Left ventricle myocardium inferior (tissue), 1 donor: ENCODE measurements at places on chromosomes 3 and 15.

- DNase-seq = no peak
- H3K27ac ChIP-seq = no peak overlapping the region
- no peaks in the 10 kb centered on the region for H3K36me3 ChIP-seq
- H3K27me3 ChIP-seq = no peaks in the 10 kb centered on the region
- H3K4me3 ChIP-seq = no peak overlapping the region
Measured at GRCh38 chr3:45776611-45777010, 19.7 kb downstream of the SLC6A20 start.

DNA sequence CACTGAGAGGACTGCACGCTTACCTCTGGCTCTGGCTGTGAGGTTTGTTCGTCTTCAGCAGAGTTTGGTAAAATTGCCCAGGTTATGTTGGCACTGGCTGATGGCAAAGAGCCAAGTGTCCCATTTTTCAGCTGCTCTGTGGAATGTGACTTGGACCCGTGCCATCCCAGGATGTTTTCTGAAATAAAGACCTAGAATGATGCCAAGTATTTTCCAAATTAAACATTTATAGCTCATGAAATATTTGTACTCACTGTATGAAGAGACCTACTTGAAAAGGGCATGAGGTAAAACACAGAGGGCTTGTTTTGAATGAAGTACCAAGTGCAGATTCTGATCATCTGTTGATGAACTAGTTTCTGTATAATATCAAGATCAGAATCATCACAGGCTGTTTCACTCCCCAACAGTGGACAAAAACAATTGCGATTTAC lies 200.5 kb downstream of the STT3B start:
- no peaks in the 10 kb centered on the region for H3K36me3 ChIP-seq
- no peak overlapping the region for H3K4me3 ChIP-seq
- H3K27me3 ChIP-seq = no peaks in the 10 kb centered on the region

DNA sequence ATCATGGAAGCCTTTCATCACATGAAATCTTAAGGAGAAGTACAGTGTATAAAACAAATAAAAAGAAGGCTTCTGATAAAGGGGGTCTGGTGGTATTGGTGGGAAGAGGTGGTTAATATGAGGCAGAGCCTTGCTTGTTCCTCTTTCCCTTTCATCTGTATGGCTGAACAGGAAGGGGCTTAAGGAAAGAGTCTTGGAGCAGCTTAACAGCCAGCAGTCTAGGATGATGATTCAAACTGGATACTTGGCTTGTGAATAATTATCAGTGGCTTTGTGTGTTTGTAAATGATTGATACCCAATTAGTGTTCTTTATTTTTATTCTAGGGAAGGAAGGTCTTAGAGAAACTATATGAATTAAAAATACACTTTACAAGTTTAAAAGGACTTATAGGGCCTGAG lies 29.1 kb upstream of the TCAIM start:
- no peak overlapping the region for H3K4me3 ChIP-seq
- DNase-seq = no peak
- H3K27me3 ChIP-seq = no peaks in the 10 kb centered on the region
- H3K4me1 ChIP-seq = no peaks in the 10 kb centered on the region
- H3K36me3 ChIP-seq = no peaks in the 10 kb centered on the region
- H3K27ac ChIP-seq = no peak overlapping the region

DNA sequence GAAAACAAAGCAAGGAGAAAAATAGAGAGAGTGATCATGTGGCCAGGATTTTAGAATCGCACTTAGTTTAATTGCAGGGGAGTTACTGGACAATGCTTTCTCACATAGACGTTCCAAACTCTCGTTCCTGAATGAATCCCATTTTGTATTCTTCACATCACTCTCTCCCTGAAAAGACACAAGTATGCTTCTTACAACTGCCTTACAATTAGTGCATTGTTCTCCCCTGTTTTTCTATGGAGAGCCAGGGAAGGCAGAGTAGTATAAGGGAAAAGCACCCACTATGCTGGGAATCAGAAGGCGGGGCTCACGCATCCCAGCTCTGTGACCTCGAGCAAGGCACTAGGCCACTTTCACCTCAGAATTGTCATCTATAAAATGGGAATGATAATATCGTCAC lies 14.4 kb downstream of the TMOD2 start:
- no peak overlapping the region for H3K4me3 ChIP-seq
- H3K36me3 ChIP-seq = peaks cover 15% of the 10 kb centered on the region
- H3K27me3 ChIP-seq = no peaks in the 10 kb centered on the region
- no peak overlapping the region for H3K27ac ChIP-seq
- H3K4me1 ChIP-seq = peaks cover 13% of the 10 kb centered on the region
- DNase-seq = no peak

- no peak overlapping the region for H3K27ac ChIP-seq
- peaks cover 4% of the 10 kb centered on the region for H3K27me3 ChIP-seq
- no peak for DNase-seq
- peaks cover 50% of the 10 kb centered on the region for H3K4me1 ChIP-seq
- no peak overlapping the region for H3K4me3 ChIP-seq
Measured at GRCh38 chr3:174444391-174444790, 414.7 kb upstream of the NAALADL2 start.

- H3K4me1 ChIP-seq = no peaks in the 10 kb centered on the region
- no peak overlapping the region for H3K27ac ChIP-seq
- DNase-seq = no peak
- no peaks in the 10 kb centered on the region for H3K36me3 ChIP-seq
- no peak overlapping the region for H3K4me3 ChIP-seq
- no peaks in the 10 kb centered on the region for H3K27me3 ChIP-seq
Measured at GRCh38 chr3:5002174-5002870, 23.1 kb downstream of the BHLHE40 start.

DNA sequence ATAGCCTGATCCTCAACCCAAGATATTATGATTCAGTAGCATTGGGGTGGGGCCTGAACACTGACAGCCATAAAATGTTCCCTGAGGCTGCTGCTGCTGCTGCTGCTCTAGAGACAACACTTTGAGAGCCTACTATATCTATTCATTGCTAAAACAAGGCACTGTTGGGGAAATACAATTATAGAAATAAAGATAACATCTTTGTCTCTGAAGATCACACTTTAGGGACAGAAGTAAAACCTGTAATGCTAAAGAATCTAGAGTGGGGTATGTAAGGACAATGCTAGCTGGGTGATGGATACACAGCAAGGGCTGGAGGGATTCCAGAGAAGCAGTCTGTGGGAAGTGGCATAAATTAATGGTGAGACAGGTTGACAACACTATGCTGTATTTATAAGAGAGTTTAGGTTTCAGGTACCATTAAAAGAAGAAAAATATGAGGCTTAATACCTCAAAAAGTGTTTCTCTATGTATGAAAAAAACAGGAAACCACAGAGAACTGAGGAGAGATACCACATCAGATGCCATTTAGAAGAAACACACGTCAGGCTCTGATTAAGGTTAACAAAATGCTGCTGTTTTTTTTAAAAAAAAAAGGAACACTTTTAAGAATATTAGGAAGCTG lies 115.9 kb downstream of the CBLB start:
- peaks cover 74% of the 10 kb centered on the region for H3K4me1 ChIP-seq
- no peak overlapping the region for H3K27ac ChIP-seq
- no peak overlapping the region for H3K4me3 ChIP-seq
- peaks cover 16% of the 10 kb centered on the region for H3K36me3 ChIP-seq
- H3K27me3 ChIP-seq = no peaks in the 10 kb centered on the region
- no peak for DNase-seq

GRCh38 chr15:60399931-60400330 lies 2.1 kb upstream of the ANXA2 start:
- no peaks in the 10 kb centered on the region for H3K27me3 ChIP-seq
- peaks cover 41% of the 10 kb centered on the region for H3K4me1 ChIP-seq
- H3K36me3 ChIP-seq = peaks cover 14% of the 10 kb centered on the region
- peak overlapping the region; percentile 99 for H3K27ac ChIP-seq
- H3K4me3 ChIP-seq = no peak overlapping the region

- H3K27ac ChIP-seq = no peak overlapping the region
- H3K4me1 ChIP-seq = peaks cover 25% of the 10 kb centered on the region
- no peak for DNase-seq
- no peak overlapping the region for H3K4me3 ChIP-seq
- no peaks in the 10 kb centered on the region for H3K36me3 ChIP-seq
Measured at GRCh38 chr15:65307978-65308377, 3.5 kb downstream of the RNU5B-1 start.

- no peak overlapping the region for H3K4me3 ChIP-seq
- no peak for DNase-seq
- H3K27me3 ChIP-seq = no peaks in the 10 kb centered on the region
- H3K4me1 ChIP-seq = no peaks in the 10 kb centered on the region
Measured at GRCh38 chr3:161644891-161645635, 148.5 kb downstream of the OTOL1 start.

- DNase-seq = no peak
- H3K27ac ChIP-seq = peak overlapping the region; percentile 39
- peaks cover 16% of the 10 kb centered on the region for H3K4me1 ChIP-seq
- no peaks in the 10 kb centered on the region for H3K36me3 ChIP-seq
Measured at GRCh38 chr3:78736863-78737262, 1030.9 kb downstream of the ROBO1 start.

- H3K27me3 ChIP-seq = no peaks in the 10 kb centered on the region
- no peak overlapping the region for H3K27ac ChIP-seq
- H3K36me3 ChIP-seq = peaks cover 75% of the 10 kb centered on the region
- H3K4me1 ChIP-seq = no peaks in the 10 kb centered on the region
- DNase-seq = no peak
Measured at GRCh38 chr3:47002171-47003055, 22.9 kb downstream of the NBEAL2 start.

GRCh38 chr3:18238746-18239331 lies 186.3 kb downstream of the SATB1 start:
- no peak overlapping the region for H3K4me3 ChIP-seq
- H3K36me3 ChIP-seq = no peaks in the 10 kb centered on the region
- peaks cover 9% of the 10 kb centered on the region for H3K4me1 ChIP-seq

DNA sequence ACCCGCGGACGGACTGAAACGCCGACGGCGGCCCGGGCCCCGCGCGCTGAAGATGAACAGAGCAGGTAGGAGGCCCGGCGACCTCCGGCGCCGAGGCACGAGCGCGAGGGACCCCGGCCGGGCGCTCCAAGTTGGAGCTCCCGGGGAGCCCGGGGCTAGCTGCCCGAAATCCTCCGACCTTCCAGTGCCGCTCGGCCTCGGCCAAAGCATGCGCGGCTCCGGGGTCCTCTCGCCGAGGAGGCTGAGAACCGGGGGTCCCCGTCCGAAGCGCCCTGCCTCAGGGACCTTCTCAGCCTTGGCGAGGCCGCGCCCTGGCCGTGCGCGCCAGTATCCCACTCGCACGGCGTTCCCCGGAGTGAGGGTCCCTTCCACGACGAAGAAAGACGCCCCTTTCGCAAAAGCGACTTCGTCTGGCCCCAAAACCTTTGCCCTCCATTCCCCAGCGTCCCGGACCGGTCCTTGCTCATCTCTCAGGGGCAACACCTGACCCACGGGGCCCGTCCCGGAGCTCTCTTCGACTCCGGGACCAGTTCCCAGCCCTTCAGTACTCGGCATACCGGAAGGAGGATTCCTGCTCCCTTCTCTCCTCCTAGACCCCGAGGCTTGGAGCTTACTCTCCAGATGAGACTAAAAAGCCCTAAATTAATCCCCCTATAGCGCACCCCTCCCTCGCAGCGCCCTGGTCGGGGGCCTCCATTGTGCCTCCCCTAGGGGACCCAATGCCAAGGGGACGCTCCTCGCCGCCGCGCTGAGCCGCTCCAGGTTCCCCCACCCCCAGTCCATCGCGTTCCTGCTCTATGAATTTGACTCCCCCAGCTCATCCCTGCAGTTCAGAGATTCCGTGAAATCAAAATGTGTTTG lies 7.7 kb upstream of the FGD5 start:
- H3K4me3 ChIP-seq = peak overlapping the region; percentile 80
- DNase-seq = no peak
- peaks cover 76% of the 10 kb centered on the region for H3K27me3 ChIP-seq
- no peaks in the 10 kb centered on the region for H3K36me3 ChIP-seq

GRCh38 chr3:141511361-141511760 lies 24.5 kb downstream of the RASA2 start:
- no peak for DNase-seq
- peaks cover 4% of the 10 kb centered on the region for H3K4me1 ChIP-seq
- H3K36me3 ChIP-seq = peaks cover 20% of the 10 kb centered on the region
- H3K27ac ChIP-seq = no peak overlapping the region

DNA sequence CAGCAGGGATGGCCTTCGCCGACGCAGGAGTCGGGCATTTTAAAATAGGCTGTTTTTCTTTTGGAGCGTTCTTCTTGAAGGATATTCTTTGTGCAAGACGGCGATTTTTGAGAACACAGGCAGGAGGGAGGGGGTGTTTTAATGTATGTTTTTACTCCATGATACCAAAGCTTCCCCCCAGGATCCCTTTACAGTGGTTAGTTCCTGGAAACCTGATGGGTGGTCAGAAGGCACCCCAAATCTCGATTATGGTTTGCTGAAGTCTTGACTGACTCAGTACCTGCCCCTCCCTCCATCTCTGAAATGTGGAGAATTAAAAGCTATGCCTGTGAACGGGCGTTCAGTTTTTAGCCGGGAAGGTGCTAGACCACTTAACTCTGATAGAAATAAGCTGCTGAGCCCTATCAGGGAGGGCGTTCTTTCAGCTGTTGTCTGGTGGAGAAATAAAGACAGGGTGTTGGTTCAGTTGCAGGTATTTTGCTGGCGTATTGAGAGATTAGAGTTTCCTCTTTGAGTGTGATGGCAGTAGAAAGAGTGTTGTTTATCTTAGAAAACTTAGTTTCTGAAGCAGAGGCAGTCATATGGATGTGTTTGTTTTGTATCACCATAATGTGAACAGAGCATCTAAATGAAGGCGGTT lies 3.4 kb downstream of the IGF1R start:
- no peak for DNase-seq
- no peaks in the 10 kb centered on the region for H3K27me3 ChIP-seq
- H3K36me3 ChIP-seq = no peaks in the 10 kb centered on the region
- peak overlapping the region; percentile 95 for H3K4me3 ChIP-seq

DNA sequence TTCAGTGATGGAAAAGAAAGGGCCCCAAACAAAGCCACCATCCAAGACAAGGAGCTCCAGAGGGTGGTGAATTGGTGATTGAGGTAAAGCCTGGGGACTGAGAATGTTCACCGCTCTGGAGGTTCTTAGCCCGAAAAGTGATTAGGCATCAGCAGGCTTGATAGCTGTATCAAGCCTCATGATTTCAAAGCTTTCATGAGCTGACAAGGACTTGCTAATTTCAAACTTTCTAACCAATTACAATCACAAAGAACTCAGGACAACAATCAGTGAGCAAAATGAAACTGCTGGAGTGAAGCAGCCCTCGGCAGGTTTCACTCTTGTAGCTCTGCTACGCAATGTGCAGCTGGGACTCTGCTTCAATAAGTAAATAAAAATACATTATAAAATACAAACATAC lies 391.3 kb downstream of the TIGIT start:
- H3K27me3 ChIP-seq = no peaks in the 10 kb centered on the region
- no peak for DNase-seq
- peak overlapping the region; percentile 70 for H3K27ac ChIP-seq
- H3K4me1 ChIP-seq = peaks cover 25% of the 10 kb centered on the region

GRCh38 chr3:28317438-28318022 lies 31.0 kb upstream of the ZCWPW2 start:
- no peaks in the 10 kb centered on the region for H3K4me1 ChIP-seq
- H3K4me3 ChIP-seq = no peak overlapping the region
- H3K27ac ChIP-seq = no peak overlapping the region
- DNase-seq = no peak
